ENCODE measurements at places on chromosomes 5 and 9.

GRCh38 chr5:61461417-61461816 lies 129.4 kb downstream of the ZSWIM6 start:
- DNase-seq, result no peak

- DNase-seq, result no peak
Measured at GRCh38 chr9:76166526-76166925, 227.7 kb downstream of the RFK start.

DNA sequence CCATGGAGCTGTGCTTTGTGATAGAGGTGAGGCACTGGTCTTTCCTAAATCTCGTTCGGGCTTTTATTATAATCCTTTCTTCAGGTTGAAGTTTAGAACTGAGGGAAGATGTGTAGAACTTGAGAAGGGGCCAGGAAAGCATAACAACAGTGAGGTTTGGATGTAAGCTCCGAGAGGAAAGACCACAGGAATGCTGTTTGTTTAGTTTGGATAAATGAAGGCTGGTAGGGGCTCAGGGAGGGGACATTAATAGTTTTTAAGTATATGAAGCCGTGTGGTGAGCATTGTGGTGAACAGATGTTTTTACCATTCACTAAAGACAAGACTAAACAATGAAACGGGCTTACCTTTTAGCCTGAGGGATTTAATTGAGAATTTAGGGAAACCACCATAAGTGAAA lies 130.8 kb downstream of the ARHGAP26 start:
- DNase-seq, result no peak

DNA sequence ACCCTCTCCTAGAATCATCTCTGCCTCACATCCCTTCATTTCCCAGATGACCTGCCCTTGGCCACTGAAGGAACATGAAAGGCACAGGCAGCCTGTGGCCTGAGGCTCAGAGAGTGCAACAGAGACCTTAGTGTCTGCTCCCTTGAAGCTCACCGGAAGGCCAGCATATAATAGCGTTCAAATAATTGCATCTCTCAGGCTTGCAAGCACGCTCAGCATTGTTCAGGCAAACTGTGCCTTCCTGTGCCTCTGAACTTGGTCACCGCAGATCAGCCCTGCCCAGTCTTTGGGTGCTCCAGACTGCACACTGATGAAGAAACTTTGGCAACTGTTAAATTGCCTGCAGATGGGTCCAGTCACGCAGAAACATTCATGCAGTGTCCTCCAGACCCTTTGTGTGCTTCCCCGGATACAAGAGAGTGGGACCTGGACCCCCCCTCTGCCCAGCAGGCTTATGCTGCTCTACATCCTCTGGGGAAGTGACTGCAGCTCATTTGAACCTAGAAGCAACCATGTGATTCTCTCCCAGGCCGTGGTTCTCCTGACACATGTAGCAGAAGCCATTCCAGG lies 216.0 kb upstream of the ANKRD55 start:
- DNase-seq, result no peak

- no peak for DNase-seq
Measured at GRCh38 chr9:131478421-131478868, 24.3 kb upstream of the POMT1 start.

DNA sequence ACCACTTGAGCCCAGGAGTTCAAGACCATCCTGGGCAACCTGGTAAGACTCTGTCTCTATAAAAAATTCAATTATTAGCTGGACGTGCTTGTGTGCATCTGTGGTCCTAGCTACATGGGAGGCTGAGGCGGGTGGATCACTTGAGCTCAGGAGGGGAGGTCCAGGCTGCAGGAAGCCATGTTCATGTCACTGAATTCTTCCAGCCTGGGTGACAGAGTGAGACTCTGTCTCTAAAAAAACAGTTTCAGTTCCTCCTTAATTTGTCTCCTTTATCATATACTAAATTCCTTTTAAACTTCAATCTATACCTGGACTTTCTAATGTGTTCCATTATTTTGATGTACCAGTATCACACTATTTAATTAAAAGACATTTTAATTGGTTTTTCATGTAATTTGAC lies 422.2 kb upstream of the TLE4 start:
- no peak for DNase-seq

DNA sequence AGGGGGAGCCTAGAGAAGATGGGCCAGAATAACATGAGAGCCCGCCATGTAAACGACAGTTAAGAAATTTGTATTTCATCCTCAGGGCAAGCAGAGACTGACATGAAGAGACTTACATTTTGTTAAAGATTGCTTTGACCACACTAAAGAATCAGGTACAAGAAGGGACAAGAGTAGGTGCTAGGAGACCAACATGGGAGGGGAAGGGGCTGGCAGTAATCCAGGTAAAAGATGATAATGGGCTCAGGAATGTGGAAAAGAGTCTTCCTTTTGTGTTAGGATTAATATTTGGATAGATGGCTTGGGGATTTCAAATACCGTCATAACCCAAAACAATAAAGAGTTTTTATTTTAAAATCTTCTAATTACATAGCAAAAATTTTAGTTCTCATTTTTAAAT lies 137.3 kb downstream of the ZNF462 start:
- no peak for DNase-seq

- no peak for DNase-seq
Measured at GRCh38 chr5:142626099-142626498, 59.8 kb downstream of the FGF1 start.

DNA sequence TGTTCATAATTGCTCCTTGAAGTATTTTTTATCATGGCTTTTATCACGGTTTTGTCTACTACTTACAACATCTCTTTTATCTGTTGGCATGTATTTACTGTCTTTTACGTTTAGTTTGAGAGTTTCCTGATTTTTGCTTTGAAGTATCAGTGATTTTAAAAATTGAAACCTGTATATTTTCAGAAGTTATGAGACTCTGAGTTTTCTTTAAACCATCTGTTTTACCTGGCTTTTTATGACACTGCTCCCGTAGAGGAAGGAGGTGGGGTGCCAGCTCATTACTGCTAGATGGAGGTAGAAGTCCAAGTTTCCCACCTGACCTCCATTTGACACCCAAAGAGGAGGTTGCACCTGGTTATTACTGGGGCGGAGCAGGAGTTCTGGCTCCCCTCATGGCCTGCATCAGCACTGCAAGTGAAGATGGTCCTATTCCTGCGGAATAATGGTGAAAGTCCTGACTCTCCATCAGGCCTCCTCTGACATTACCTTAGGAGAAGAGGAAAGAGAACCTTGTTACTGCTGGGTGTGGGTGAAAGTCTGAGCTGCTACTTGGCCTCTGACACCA lies 10.0 kb upstream of the ZNF131 start:
- DNase-seq, result no peak

DNA sequence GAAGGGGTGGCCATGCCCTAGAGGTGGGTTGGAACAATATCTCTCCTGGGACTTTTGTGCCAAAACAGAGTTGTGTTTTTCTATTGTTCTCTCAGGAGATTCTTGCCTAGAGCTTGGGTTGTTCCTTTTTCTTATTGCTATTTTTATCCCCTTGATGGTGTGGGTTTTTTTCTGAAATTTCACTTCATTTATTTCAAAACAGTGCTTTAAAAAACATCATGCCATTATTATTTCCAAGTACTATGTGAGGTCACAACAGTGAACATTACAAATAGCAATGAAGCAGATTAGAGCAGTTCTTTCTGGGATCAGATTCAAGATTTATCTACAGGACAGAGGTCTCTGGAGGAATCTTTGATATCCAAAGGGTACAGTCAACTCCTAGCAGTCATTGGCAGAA lies 76.6 kb downstream of the ACTBL2 start:
- no peak for DNase-seq

DNA sequence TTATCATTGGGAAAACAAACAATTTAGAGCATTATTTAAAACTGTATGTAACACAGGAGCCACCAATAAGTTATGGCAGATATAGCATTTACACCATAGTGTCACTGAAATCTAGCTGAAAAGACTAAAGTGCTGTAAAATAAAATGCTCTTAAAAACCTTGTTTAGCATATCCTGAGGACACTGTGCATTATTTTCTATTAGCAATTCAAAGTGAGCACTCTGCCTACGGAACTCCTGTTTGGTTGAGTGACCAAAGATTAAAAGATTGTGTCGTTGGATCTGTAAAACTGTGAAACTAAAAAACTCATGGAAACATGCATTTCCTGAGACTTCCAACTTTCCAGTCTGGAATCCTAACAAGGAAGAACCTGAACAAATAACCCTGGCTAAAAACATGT lies 95.9 kb upstream of the C6 start:
- DNase-seq, result no peak

GRCh38 chr5:139341689-139342422 lies at the start of gene PAIP2:
Gene PAIP2, plus strand, starts transcription at chr5:139341854. Its CDS starts 21,931 bp downstream, at chr5:139363785.
- peak; percentile 94 for DNase-seq

DNA sequence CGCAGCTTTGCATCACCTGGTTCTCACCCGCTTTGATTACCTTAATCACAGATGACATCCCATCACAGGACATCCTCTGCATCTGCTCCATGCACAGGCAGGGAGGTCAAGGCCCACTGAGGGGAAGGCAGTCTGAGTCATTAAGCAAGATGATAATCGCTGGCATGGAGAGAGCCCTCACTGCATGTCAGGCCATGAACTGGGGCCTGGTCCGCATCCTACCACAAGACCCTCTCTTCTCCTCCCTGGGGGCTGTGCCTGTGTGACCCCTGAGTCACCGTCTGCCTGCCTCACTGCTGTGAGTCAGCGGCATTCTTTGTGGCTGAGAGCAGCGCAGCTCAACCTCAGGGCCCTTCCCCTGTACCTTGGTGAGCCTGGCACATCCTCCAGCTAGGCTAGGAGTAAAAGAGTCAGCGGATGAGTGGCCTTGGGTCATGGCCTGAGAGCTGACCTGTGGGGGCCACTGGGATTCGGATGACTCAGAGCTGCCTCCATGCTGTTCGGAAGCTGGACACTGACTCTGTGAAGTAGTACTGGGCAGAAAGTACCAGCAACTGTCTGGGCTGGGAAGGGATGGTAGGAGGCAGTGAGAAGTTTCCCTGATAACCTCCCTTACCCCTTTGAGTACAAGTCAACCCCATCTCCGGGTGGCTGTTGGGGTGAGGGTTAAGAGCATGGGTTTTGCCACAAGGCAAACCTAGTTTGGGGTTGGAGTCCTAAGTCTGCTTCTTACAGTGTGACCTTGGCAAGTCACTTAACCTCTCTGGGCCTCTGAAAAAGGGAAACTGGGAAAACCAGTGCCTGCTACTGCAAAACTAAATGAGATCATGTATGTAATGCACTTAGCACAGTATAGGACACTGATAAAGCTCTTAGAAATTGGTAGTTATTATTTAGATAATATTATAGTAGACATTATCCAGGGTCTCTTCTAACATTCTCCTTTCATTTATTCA lies 14.6 kb upstream of the ARSI start:
- no peak for DNase-seq

GRCh38 chr5:172943906-172944305 lies 15.3 kb upstream of the RPL26L1 start:
- DNase-seq, result no peak

DNA sequence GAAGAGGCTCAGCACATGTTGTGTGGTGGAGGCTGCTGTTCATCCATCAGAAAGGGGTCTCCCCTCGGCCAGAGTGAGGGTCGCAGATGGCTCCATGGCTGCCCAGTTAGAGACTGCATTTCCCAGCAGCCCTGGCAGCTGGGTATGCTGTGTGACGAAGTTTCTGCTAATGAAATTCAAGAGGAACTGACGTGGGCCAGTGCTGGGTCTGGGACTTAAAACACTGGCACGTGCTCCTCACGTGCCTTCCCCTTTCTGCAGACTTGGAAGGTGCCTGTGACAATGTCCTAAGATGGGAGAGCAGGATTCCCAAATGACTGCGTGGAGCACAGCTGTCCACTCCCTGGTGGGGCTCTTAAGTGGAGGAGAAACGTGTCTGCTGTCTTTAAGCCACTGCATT lies 114.5 kb upstream of the RAPGEF1 start:
- no peak for DNase-seq

- no peak for DNase-seq
Measured at GRCh38 chr5:129658801-129659200, 89.1 kb upstream of the MINAR2 start.

DNA sequence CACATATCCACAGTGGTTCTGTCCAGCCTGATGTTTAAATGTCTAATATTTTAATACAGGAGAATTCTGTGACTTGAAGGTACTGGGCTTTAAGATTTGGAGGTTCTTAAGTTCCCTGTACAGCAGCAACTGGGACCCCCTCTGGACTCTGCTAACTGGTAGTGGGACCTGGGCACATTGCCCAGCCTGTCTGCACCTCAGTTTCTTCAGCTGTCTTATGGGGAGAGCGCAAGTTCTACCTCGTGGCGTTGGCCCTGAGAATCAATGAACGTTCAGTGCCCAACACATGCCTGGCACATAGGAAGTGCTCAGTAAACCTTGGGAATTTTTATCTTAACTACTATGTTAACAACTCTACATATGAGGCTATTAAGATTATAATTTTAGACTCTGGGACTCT lies 1.4 kb downstream of the SLC2A6 start:
- no peak for DNase-seq

- no peak for DNase-seq
Measured at GRCh38 chr9:18058564-18059442, 415.1 kb upstream of the ADAMTSL1 start.

DNA sequence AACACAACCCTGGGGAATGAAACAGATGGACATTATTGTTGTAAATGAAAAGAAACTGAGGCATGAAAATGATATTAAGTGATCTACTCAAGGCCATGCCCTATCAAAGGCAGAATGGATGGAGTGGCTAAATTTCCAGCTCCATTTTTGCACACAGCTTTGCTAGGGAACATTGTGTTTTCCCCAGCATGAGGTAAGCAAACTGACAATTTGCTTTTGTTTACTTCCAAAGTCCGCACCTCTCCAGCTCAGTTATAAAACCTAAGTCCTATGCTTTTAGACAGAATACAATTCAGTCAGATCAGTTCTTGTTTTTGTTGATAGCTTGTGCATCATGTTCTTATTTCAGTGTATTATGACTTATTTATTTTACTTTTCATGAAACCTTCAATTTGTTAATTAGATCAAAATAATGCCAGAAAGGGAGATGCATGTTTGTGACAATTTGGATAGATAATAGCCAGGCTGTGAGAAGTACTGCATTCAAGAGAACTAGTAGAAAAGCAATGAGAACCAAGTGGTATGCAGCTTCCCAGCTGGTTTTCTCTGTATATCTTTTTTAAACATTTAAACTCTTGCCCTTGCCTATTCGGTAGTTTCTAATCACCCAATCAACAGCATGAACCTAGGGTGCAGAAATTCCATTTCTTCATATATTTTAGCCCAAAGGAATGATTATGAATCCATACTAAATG lies 380.8 kb downstream of the SPATA31D1 start:
- no peak for DNase-seq

DNA sequence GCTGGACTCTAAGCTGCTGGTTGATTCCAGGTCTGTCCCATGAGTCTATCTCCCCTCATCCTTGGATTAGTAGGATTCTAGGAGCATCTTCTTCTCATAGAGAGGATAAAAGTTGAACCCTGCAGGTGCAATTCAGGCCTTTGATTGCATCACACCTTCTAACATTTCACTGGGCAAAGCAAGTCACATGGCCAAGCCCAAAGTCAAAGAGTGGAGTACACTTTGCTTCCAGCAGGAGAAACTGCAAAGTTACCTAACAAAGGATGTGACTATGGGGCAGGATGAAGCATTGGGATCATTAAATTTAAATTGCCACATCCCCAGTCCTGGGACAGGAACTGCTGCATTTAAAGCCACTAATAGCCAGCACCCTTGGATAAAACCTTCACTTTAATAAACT lies 51.0 kb upstream of the EGFLAM start:
- DNase-seq, result no peak
